ENCODE measurements at places on chromosomes 7 and 10.
A peak's percentile ranks its signal among the peaks of the same experiment; 100 is the strongest.

DNA sequence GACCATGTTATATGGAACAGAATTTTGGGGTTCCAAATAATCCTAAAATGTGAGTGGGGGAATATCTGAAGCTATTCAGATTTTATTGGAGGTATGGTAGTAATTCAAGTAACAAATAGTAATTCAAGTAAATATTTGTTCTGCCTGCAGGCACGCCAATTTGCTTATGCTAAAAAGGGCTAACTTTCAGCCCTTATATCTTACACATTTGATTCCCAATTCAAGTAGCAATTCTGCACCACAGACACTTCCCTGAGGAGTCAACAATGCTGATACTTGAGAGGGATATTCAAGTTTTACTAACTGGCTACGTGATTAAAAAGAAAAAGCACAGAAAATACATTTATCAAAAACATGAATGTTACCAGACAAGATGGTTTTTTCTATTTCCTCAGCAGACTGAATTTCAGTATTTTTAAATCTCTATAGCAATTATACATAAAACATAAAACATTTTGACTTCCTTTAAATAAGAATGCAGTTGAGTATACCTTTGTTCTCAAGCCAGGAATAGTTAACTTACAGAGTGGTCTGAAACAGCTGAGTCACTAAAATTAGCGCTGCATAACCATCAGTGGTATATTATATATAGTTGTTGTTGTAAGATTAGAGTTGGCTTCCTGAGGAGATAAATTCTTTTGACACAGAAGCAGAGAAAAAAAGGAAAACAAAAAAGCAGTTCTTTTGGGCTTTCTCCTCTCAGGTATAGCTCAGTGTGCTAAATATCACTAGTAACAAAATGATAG, 33.9 kb downstream of the MTPN start:
- DNase-seq = no peak

GRCh38 chr10:29628311-29628710, 6.5 kb downstream of the SVIL start:
- DNase-seq = no peak

GRCh38 chr7:11570205-11570604, 261.8 kb downstream of the THSD7A start:
- no peak for DNase-seq

DNA sequence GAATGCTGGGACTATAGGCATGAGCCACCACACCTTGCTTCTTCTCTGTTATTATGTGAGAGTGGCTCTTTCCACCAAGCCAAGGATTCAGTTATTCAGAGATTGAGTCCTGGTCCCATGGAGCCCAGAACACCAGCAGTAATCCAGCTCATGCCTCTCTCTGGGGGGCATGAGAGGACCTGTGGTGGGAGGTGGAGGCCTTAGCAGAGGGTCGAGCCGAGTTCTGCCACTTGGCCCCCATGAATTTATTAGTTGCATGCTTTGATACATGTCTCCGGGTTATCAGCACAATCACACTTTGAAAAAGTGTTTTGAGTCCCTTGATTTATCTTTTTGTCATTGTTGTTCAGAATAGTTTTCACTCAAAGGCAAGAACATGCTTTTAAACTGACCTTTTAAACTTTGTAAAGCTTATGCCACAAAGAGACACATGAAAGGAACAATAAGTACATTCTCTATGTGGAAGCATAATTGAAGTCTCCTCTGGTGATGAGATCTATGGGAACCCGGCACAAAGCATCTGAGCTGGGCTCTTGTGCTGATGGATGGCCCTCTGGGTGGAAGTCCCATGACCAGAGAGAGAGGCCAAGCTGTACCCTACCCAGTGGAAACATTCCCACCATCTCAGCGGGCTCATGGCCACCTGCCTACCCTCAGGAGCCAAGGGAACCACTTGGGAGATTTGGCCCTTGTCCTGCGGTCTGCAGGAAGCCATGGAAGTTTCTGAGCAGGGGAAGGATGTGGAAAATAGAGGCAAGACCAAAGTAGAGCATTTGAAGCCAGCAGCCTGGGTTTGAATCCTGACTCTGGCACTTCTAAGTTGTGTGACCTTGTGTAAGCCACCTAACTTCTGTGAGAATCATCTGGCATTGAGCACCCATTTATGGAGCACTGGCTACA, 53.9 kb downstream of the MINDY4 start:
- DNase-seq = no peak

DNA sequence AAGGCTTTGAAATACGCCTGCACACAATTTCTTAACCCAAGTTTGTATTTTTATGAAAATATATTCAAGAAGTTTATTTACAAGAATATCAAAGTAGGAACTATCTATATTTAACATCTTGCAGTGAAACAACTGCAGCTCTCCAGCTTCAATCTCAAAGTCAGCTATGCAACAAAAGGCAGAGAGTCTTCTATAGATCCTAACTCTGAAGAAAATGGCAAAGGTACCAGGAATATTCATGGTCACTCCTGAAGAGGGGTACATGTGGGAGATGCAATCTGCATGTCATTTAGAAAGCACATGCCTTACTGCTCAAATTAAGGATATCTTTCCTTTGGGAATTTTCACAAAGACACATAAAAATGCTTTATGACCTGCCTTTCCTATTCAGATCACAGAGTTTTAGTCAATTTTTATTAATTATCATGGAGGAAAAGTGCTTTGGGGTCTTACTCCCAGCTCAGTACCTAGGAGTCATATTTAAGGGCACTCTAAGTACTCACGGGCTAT, 1.5 kb downstream of the ANK3 start:
- DNase-seq = no peak

DNA sequence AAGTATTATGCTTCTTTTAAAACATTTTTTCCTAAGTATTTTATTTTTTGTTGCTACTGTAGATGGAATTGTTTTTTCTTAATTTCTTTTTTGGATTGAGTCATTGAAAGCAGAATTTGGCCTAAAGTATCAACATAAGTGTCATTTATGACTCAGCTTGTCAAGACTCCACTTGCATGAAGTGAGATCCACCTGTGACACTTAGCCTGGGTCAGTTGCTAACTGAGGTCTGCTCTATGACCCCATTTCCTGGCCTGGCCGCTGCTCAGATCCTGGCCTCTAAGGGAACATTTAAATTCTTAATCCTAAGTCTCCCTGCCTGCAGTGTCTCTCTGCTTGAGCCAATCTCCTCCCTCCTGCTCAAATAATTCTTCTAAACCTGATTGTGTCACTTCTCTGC, 35.5 kb downstream of the TMEM270 start:
- no peak for DNase-seq

GRCh38 chr7:39453743-39454355, 112.4 kb upstream of the YAE1 start:
- no peak for DNase-seq

DNA sequence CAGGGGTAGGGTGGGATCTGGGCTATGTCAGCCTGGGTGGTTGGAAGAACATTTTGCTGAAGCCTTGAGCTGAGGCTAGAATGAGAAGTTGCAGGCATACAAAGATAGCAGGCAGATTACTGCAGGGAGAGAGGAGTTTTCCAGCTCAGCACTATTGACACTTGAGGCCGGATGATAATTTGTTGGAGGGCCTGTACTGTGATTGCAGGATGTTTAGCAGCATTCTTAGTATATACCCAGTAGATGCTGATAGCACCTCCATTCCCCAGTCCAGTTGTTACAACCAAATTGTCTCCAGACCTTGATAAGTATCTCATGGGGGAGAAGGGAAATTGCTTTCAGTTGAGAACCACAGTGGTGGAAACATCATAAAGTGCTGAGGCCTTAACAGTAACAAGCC, 158.6 kb upstream of the CHRM2 start:
- DNase-seq = no peak

DNA sequence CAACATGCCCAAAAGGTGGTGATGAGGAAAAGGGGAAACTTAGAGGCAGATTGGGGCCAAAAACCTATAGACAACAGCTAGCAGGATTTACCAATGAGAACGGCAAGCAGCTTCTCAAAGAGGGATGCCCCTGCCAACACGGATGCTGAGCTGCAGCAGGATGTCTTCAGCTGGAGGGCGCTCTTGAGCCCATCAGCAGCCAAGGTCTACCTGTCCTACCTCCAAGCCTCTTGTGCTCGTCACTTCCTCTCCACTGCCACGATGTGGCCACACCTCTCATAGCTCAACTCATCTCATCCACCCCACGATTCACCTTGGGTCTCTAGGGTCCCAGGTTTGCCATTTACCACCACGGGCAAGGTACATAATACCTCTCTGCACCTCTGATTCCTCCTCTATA, 36.5 kb downstream of the DLG5 start:
- DNase-seq = no peak

- DNase-seq = no peak
Measured at GRCh38 chr7:39656415-39656814, 33.0 kb downstream of the RALA start.

GRCh38 chr10:71211053-71211452, 1.3 kb upstream of the UNC5B start:
- no peak for DNase-seq

GRCh38 chr7:137878333-137878961, 31.7 kb upstream of the DGKI start:
- no peak for DNase-seq

DNA sequence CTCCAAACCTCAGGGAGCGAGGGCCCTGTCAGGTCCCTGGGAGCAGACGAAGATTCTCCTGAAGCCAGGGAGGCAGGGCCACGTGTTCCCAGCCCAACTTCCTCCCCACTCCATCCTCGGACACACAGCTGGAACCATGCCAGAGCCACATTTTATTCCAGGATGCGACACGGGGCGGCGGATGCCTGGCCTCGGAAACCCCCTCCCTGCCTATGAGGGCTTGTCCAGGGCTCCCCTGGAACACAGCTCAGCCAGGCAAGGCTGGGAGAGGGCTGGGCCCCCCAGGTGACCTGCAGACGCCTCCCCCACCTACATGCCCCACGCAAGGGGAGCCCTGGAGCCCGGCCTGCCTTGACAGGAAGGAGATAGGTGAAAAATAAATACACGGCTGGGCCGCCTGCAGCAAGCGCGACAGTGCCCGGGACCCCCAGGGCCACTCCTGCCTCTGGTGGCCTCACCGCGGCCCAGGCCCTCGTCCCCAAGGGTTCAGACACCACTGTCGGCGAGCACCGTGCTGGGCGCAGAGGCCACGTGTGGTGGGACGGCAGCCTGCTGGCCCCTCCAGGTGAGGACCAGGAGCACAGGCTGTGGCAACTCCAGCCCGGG, 21.5 kb downstream of the GET4 start:
- no peak for DNase-seq

GRCh38 chr10:11095374-11095801, 77.7 kb downstream of the CELF2 start:
- no peak for DNase-seq

GRCh38 chr7:36723951-36724664, at the start of gene AOAH:
Gene AOAH, minus strand, starts transcription at chr7:36724494. Its CDS starts 346 bp downstream, at chr7:36724148.
- peak; percentile 55 for DNase-seq

DNA sequence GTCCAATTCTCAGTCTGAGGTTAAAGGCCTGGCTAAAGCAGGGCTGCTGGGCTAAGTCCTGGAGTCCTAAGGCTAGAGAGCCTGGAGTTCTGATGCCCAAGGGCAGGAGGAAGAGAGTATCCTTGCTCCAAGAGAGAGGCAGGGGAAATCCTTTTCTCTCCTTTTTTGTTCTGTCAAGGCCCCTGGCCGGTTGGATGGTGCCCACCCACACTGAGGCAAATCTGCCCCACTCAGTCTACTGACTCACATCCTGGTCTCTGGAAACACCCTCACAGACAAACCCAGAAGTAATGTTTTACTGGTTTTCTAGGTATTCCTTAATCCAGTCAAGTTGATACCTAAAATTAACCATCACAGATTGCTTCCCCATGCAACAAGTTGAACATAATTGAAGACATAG, 23.0 kb downstream of the ZNF518A start:
- DNase-seq = no peak

- no peak for DNase-seq
Measured at GRCh38 chr10:109929501-109930219, 6.3 kb upstream of the XPNPEP1 start.

GRCh38 chr10:50447691-50448090, 176.1 kb downstream of the SGMS1 start:
- no peak for DNase-seq

GRCh38 chr10:99906470-99906869, 103.3 kb downstream of the DNMBP start:
- DNase-seq = no peak

- DNase-seq = peak; percentile 46
Measured at GRCh38 chr7:30163231-30163894, 28.6 kb downstream of the MTURN start.

- no peak for DNase-seq
Measured at GRCh38 chr7:81780914-81781693, 11.3 kb upstream of the HGF start.

- no peak for DNase-seq
Measured at GRCh38 chr7:138745189-138745588, 44.0 kb upstream of the SVOPL start.

GRCh38 chr7:36784991-36785940, 61.0 kb upstream of the AOAH start:
- peak; percentile 51 for DNase-seq

DNA sequence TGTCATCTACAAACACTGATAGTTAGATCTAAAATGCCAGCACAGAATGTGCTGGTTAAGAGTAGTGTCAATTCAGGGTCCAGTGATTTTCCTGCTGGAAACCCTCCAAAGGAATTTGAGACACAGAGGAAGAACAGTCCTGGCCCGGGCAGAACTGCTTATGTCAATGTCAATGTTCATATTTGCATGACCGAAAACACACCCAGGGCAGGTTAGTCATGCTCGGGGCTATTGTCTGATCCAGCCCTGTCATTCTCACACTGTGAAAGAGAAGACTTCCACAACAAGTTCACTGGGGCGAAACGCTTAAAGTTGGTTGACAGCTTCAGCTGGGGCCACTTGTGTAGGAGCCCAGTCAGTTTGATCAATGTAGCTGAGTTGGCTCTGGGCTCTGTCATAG, 139.3 kb downstream of the C1GALT1 start:
- no peak for DNase-seq

GRCh38 chr10:89861584-89862301, 160.4 kb downstream of the KIF20B start:
- no peak for DNase-seq

DNA sequence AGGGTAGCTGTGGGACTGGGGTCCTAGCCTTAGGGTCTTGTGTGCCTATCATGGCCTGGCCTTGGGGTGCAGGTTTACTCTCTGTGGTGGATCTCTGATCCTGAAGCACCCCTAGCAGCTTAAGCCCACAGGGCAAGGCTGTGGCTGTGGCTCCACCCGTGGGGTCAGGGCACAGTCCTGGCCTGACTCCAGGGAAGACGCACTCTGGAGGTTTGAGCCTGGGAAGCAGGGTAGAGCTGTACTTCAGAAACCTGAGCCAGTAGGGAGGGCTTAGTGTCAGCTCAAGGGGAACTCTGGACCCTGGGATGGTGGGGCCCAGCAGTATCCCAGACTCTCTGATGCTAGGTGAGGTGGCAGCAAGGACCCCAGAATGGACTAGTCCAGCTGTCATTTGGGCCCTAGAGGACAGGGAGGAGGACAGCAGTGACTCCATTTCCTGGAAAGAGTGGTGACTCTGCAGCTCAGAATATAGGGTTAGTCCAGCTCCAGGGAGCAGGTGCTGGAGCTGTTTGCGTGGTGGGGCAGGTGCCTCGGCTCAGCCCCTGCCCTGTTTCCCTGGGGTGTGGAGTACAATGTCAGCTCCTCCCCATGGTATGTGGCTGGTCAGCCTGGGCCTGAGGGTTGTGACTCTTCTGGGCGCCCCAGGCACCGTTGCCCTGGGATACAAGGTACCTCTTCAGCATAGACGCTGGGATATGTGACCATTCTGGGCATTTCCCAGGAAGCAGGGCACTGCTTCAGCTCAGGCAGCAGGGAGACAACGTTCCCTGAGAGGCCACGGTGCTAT, 15.8 kb downstream of the GTPBP4 start:
- DNase-seq = no peak

GRCh38 chr10:71262027-71262426, 49.7 kb downstream of the UNC5B start:
- DNase-seq = no peak
